HAP-1 (cell line): ENCODE measurements at places on chromosomes 7 and 10.

DNA sequence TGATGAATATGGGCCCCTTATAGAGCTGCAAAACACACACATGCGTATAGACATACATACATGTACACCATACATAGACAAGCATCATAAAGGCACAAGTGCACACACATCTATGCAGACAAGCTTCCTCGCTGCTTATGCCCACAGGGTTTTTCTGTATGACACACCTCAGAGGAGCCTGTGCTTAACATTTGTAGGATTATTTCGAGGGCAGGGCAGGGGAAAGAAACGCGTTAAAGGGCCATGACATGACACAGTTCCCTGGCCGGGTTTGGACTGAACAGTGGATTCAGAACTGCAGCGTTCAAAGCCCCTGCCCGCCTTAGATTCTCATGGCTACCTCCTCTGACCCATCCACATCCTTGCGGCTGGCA lies 44.8 kb downstream of the CHST3 start:
- DNase-seq, result no peak

GRCh38 chr10:112763916-112764520 lies 186.0 kb upstream of the TCF7L2 start:
- no peak for DNase-seq

DNA sequence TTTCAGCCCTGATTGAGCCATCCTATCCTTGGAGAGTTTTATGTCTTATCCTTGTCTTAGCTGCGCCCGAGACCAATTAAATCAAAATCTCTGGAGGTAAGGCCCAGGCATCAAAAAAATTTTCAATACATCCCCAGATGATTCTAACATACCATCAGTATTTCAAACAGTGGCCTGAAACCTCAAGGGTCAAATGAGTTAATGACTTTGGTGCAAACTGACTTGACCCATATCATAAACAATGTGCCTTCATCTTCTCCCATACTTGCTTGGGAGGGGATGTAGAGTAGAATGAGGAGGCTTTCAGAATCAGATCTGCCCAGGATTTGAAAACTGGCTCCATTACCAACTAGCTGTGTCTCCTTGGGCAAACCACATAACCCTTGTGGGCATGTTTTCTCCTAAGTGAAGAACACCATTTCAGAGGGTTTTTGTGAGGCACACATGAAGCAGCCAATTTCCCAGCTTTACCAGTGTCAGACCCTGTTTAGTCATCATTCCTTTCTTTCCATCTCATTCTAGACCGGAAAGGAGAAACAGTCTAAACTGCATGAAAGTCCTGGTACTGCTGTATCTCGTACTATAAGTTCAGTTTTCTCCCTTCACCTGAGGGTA lies 35.7 kb upstream of the ATXN7L1 start:
- DNase-seq, result no peak

DNA sequence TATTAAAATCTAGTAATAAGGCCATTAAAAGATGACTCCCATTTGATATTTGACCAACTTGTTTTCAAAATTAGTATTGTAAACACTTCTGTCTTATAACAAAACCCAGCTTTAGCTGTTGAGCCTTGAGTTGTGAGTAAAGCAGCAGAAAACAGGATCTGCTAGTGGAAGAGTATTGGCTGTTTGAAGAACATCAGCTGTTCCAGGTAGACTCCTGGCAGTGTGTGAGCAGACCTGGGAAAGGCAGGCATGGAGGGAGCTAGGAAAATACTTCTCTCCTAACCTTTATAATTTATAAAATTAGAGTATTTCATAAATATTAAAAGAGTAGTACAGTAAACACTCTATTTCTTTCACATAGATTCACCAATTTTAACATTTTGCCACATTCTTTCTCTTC lies 29.0 kb downstream of the KAT6B start:
- no peak for DNase-seq

- DNase-seq, result no peak
Measured at GRCh38 chr10:46014206-46014605, 16.2 kb downstream of the NCOA4 start.

GRCh38 chr7:77450054-77450453 lies 33.9 kb upstream of the GSAP start:
- no peak for DNase-seq

DNA sequence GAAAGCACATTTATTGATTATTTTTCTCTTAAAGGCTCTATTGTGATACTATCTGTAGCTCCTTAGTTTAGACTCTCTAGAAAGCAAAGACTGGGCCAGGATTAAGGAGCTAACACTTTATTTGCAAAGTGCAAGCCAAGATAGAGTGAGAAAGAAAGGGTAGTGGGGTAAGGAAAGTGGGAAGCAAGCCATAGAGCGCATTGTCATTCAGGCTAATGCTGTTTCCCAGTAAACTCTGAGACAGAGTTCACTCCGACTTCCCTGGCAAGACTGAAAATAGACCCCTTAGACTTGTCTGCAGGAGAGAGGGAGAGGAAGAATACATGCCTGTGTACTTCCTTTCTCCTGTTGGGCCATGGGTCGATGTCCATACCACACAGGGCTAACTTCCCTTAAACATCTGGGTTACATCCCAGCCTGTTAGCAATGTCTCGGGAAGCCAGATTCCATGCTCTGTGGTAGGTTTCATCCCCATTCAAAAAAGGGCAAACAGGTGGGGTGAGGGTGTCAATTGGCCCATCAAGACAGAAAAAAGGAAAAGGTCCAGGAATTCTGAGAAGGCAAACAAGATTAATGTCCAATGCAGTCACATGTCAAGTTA lies 875.8 kb upstream of the CELF2 start:
- DNase-seq, result no peak

- no peak for DNase-seq
Measured at GRCh38 chr10:58773944-58774343, 261.3 kb downstream of the BICC1 start.

GRCh38 chr10:133129071-133129858 lies 30.8 kb upstream of the KNDC1 start:
- DNase-seq, result no peak

DNA sequence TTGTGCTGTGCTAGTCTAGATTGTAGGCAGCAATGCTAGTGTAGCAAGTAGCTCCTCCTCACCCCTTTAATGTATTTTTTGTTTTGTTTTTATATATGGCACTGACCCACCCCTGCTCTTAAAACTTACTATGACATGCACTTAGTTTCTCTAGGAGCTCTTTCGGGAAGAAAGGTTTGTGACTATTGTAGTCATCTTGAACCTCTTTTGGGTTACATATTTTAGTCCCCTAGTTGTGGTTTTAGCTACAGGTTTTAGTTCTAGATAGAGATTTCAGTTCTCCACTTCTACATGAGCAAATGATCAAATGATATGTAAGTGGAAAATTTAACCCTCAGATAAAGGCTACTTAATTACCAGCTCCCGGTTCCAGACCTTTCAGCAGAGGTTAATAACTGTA lies 14.9 kb downstream of the MINPP1 start:
- DNase-seq, result no peak

GRCh38 chr10:82980321-82980720 lies 1105.3 kb downstream of the NRG3 start:
- no peak for DNase-seq

GRCh38 chr10:59724098-59724938 lies 14.7 kb upstream of the SLC16A9 start:
- DNase-seq, result no peak
